ENCODE measurements at places on chromosomes 1 and 21.

DNA sequence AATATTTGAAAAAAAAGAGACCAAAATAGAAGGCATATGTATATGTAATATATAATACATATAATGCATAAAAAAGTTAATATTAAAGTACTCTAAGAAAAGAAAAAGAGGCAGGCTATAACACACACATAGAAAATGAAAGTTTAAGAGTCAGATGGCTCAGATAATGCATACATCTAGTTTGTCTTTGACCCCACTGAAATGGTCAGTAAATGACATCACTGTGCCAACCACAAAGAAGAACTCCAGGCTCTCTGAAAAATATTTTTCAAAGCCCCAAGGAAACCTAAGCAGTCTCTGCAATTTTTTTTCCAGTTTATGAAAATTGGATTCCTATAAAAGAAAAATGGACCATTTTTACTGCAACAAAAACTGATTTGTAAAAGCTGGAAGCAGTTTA, 55.4 kb upstream of the SCYL3 start:
- DNase-seq = no peak

GRCh38 chr1:15322648-15323350, 75.8 kb downstream of the FHAD1 start:
- DNase-seq = no peak

DNA sequence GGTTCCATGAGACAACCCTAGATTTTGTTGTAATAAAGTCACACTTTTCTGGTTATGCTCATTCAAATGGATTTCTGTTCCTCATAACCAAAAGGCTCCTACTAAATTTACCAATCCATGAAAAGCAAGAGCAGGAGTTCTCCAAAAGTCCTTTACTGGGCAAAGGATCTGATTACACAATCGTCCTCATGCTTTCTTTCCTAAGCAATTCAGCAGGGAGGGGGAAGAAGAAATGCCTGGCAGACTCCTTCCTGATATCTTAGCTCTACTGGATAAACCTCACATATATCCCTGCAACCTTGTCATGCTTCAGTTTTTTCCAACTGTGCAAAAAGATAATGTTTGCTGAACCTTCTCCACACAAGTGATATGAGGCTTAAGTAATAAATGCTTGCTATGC, 67.6 kb upstream of the GUCA2B start:
- no peak for DNase-seq

DNA sequence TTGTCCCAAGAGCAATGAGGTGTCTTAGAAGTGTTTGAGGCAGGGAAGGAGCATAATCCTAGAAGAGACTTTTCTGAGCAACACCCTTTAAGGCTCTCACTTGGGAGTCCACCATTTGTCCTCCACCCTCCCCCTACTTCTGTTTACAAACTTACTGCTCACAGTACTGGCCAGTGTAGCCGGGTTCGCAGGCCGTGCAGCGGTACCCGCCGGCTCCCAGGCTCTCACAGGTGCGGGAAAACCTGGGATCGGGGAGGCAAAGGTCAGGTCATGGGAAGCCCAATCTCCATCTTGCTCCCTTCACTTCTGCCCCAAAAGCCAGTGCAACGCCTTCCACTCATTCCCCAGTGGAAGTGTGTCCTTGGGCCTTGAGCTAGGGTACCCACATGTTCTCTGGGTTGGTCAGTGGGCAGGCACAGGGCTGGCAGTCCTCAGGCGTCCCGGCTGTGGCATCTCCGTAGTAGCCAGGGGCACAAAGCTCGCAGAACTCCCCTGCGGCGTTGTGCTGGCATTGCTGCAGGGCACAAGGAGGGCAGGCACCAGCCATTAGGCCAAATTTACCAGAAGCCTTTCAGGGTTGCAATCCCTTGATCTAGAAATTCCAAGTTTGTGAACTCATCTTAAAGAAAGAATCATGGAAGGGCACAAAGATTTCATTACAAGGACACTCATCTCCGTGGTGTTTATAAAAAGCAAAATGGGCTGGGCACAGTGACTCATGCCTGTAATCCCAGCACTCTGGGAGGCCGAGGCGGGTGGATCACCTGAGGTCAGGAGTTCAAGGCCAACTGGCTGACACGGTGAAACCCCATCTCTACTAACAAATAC, 49.8 kb downstream of the LDLRAD2 start:
- DNase-seq = no peak

- DNase-seq = no peak
Observed at GRCh38 chr1:119453021-119453420, 38.1 kb downstream of the HSD3B2 start.

Measured in COR-L47 (cell line).